ENCODE measurements at places on chromosomes 3 and 15. TPM values are rescaled to one million over a fixed set of nuclear protein-coding genes. Genes with fewer than 3 reads are reported as not detected.
A peak's percentile ranks its signal among the peaks of the same experiment; 100 is the strongest.

DNA sequence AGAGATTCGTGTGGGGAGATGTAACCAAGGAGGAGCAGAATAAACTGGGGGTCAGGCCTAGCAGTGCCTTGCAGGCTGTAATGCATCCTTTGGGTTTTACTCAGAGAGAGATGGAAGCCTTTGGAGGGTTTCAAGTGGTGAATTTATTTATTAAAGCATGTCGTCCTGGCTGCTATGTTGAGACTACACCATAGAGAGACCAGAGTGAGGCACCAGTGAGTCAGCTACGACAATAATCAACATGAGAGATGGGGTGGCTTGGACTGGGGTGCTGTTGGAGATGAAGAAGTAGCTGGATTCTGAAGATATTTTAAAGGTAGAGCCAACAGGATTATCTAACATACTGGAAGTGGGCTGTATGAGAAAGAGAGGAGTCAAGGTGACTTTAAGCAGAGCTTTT lies 335.3 kb upstream of the ARHGEF26 start:
- DNase-seq, result no peak

Gene CPNE9
- not detected for total RNA-seq

Gene DAPK2
- total RNA-seq, result 65.6 TPM

Gene NOX5
- not detected for total RNA-seq

DNA sequence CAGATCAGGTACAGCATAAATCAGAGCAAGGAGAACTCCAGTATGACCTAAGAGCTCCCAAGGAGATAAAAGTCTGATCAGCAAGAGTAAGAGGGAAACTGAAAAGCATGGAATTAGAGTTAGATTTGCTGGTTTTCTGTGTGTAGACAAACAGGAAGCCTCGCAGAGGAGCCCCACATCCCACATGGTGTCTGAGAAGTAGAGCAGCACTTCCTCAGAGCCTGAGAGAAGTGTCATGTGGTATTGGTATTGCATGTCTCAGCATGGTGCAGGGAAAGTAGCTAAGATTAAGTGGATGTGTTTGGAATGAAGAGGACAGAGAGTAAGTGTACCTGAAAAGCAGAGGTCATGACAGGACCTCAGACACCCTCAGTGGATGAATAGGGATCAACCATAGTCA lies 175.4 kb upstream of the GBE1 start:
- DNase-seq, result no peak

Gene OR5K3
- total RNA-seq, result not detected

- DNase-seq, result no peak
These were observed 171.8 kb downstream of the SMAD6 start for GRCh38 chr15:66873856-66874255.

- no peak for DNase-seq
These were observed 74.0 kb downstream of the SATB1 start for GRCh38 chr3:18351069-18351628.

DNA sequence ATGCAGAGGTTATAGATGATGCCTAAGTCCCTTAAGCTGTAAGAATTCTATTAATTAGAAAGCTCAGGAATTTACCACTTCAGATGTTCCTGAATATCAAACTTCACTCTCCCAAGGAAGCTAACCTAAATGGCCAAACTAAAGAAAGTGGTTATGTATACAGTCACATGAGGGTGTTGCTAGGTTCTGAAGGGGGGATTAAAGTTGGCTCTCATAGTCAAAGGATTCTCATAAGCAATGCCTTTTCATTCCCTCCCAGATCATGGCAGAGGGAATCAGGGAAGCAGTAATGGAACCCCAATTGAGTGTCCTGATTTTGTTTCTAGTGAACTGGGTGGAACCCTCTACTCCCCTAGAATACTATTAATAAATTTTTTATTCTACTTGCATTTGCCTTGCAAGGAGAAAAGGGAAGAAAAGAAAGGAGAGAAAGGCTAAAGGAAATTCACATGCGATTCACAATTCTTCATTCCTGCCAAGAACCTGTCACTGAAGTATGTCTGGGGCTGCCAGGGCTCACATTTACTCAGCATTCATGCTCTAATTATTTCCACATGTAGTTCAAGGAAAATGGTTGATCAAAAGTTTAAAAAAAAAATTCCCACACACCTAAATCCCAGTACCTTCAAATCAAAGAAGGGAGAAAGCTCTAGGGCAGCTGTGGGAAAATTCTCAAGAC lies 25.1 kb downstream of the FSTL1 start:
- peak; percentile 38 for DNase-seq

DNA sequence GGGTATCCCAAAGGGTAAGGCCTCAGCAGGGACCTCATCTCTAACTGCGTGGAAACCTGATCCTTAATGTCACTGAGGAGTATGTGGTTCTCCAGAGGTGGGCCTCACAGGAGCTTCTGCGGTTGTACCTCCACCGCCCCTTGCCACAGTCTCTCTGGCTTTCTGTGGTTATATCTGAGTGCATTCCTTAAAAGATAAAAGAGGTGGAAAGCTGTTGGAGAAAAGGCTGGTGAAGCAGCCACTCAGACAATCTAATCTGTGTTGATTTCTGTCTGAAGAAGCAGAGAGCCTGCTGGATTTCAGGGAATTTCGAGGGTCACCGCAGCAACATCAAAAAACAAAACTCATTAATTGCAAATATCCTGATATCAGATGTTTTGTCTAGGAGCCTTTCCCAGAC lies 51.4 kb downstream of the SEMA6D start:
- DNase-seq, result no peak
